Sigmoid colon (tissue), 7 donors: ENCODE measurements at places on chromosomes 7 and 10. TPM values are rescaled to one million over a fixed set of nuclear protein-coding genes. Genes with fewer than 3 reads are reported as not detected.

The CCDC6 gene
- 23.5 TPM for polyA plus RNA-seq

The ASB13 gene
- 48.0 TPM for polyA plus RNA-seq

The CALHM3 gene
- polyA plus RNA-seq = not detected

The NRP1 gene
- polyA plus RNA-seq = 3.6 TPM

The NEUROG3 gene
- polyA plus RNA-seq = 1.3 TPM
